ENCODE measurements at places on chromosomes 6 and 20.
A peak's percentile ranks its signal among the peaks of the same experiment; 100 is the strongest.

- DNase-seq, result no peak
Measured at GRCh38 chr20:24470746-24471582, 1.5 kb downstream of the SYNDIG1 start.

- no peak for DNase-seq
Measured at GRCh38 chr6:17011985-17012384, 89.9 kb upstream of the STMND1 start.

- DNase-seq, result no peak
Measured at GRCh38 chr6:66210964-66211363, 503.9 kb upstream of the EYS start.

- no peak for DNase-seq
Measured at GRCh38 chr6:79665725-79666551, 34.8 kb downstream of the SH3BGRL2 start.

DNA sequence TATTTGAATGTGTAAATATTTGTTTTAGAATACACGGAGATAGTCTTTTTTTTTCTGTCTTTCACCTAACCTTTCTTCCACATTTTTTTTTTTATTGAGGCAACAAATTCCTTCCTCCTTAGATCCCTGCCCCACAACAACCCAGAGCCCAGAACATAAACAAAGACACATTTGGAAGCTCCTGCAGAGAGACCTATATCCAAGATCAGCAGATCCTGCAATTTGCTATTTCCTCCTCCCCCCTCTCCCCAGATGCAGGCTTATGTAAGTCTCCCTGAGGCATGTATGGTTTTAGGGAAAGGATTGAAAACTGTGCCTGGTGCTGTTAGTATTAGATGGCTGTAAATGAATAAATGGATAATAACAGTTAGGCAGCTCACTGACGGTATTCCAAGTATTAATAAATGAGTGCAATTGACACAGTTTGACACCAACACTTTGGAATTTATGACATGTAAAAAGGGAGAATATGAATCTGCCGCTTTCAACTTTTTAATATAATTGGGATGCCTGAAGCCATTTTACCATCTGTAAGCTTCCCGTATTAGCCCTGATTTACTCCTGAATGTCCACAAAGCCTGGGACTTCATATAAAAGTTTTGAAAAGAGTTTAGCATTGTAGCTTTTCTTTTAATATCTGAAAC lies 608.3 kb upstream of the CITED2 start:
- no peak for DNase-seq

GRCh38 chr6:145814035-145814500 lies 527 bp downstream of the FBXO30 start:
- peak; percentile 3 for DNase-seq

DNA sequence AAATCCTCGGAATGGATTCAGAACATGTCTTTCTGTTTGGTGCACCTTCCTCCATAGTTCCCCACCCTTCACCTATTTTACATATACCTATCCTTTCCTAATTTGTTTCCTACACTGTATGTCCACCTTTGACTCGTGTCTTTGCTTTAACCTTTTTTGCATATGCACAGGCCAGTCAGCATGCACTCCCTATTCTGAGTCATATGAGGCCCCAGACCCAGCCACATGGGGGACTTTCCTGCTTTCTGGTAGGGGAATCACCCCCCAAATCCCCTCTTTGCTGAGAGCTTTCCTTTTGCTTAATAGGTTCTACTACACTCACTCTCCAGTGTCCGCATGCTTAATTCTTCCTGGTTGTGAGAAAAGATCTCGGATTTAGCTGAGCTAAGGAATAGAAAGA lies 393.8 kb upstream of the IMPG1 start:
- DNase-seq, result no peak

GRCh38 chr6:49666480-49666879 lies 29.8 kb upstream of the RHAG start:
- DNase-seq, result no peak
